ENCODE measurements at places on chromosomes 12 and 14.

DNA sequence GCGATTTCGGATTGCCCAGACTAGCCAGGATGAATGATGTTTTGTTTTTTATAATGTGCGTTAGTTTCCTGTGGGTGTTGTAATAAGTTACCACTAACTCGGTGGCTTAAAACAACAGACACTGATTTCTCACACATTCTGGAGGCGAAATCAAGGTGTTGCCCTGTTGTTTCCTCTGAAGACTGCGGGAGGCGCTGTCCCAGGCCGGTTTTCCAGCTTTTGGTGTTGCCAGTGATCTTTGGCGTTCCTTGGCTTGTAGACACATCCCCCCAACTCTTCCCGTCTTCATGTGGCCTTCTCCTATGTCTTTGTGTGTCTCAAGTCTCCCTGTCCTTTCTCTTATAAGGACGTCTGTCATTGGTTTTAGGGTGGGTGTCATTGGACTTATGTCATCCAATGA lies 267.7 kb downstream of the AACS start:
- DNase-seq, result no peak

DNA sequence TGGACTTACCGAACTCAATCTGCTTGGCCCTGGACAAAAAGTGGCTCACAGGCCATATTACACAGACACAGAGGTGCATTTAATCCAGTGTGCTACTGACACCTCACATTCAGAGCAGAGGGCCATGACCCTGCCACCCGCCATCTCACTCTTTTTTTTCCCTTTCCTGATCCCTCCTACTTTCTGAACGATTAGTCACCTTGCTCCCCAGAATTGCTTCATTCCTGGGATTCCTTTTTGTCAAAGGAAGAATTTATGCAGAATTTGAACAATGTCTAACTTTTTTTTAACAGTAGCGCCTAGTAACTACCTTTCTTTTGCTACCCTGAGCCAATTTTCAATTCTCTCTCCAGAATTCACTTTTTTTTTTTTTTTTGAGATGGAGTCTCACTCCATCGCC lies 4.6 kb downstream of the PKP2 start:
- DNase-seq, result no peak

- DNase-seq, result no peak
Measured at GRCh38 chr12:14913381-14913781, 25.0 kb downstream of the ERP27 start.

DNA sequence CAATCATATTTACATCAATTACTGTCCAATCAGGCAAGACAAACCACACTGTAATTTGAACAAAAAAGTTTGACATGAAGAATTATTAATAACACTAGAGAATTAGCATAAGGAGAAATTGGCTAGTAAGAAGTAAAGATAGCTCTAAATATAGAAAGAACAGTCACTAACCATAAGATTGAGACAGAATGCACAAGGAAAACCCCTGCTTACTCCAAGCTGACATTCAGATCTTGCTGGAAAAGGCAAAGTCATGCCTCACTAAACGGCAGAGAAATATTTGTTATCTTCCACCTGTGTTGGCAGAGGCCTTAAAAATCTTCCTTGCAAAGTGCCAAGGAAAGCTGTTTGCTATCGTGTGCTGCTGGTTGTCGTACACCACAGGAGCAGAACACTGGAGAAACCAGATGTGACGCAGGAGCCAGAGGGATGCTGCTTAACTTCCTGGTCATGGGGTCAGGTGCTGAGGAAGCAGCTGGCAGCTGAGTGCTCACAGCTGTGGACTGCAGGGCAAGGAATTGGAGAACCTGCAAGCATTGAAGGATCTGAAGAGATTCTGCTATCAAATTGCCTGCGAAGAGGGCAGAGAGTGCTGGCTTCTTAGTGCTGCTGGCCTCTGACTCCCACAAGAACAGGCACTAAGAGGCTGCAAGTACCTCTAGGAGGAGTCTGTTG lies 1323.3 kb downstream of the LRFN5 start:
- DNase-seq, result no peak

DNA sequence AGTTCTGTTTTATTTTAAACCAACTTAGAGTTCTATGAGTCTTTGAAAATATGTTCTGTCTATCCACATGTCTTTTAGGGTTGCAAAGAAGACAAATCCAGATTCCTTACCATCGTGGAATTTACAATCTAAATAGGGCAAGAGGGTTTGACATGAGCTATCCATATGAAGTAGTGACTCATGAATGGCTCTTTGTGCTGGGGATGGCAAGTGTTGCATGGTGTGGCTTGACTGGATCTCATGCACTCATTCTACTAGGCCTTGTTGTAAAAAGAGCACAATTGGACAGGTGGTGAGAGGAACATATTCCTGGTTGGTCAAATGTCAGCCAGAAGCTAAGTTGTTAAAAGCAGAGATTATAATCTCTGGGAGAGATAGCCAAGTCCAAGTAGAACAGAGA lies 509.1 kb downstream of the DIO2 start:
- DNase-seq, result no peak

DNA sequence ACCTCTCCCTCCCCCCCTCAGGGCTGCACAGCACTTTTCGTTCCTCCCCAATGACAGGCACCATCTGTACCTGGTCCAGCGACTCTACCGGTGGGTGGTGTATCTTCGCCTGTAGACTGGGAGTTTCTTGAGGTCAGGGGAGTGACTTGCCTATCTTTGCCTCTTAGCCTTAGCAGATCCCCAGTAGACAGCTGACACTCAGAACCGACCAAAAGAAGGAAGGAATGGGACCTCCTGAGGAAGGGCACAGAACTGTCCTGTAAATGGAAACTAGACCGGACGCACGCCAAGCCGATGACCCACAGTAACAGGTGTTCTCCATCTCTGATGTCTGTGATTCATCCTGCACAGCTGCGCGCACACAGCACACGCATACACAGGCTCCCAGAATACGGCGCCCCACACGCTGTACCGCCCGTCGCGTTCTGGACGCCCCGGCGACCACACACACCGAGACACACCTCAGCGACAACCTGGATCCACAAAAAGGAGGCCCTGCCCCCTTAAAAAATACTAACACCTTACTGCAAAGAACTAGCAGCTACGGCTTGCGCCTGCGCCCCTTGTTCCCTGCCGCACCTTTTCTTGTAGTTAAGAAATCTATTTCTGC lies 673 bp upstream of the TTC9 start:
- DNase-seq, result no peak

DNA sequence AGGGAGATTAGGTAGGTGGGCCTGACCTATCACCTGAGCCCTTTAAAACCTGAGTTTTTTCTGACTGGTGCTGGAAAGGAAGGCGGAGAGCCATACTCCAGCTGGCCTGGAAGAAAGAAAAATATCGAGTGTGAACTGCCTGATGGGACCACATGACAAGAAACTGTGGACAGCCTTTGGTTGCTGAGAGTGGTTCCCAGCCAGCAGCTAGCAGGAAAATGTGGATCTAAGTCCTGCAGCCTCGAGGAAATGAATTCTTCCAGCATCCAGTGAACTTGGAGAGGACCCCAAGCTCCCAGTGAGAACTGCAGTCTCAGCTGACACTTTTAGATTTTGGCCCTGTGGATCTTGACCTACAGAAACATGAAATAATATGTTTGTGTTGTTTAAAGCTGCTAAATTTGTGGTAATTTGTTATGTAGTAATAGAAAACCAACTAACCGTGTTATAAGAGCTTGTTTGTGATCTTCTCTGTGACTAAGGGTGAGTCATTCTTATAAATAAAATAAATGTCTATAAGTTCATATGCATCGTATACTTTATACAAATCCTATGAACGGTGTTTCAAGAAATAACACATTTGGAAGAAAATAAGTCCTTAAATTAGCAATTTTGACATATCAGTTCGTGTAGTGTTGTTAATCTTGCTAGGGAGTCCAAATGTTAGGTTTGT lies 359.6 kb downstream of the BMP4 start:
- DNase-seq, result no peak

- DNase-seq, result peak; percentile 24
Measured at GRCh38 chr12:49201595-49202295, 12.9 kb upstream of the TUBA1A start.

- peak; percentile 36 for DNase-seq
Measured at GRCh38 chr12:124867401-124867930, 3.8 kb upstream of the SCARB1 start.

- peak; percentile 67 for DNase-seq
Measured at GRCh38 chr12:8697120-8697475, 693 bp upstream of the RIMKLB start.

- DNase-seq, result peak; percentile 66
Measured at GRCh38 chr14:101828046-101828445, 66.5 kb downstream of the PPP2R5C start.

DNA sequence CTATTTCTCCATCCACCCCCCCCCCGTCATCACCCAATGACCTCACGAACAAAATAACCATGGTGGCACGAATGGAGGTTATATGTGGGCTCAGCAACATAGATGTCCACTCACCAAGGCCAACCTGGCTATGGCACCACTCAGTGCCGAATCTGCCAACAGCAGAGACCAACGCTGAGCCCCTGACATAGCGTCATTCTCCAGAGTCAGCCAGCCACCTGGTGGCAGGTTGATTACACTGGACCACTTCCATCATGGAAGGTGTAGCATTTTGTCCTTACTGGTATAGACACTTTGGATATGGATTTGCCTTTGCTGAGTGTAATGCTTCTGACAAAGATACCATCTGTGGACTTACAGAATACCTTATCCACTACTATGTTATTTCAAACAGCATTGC lies 24.2 kb upstream of the DYRK2 start:
- no peak for DNase-seq

GRCh38 chr12:49750027-49750995 lies 9.0 kb downstream of the TMBIM6 start:
- peak; percentile 58 for DNase-seq

DNA sequence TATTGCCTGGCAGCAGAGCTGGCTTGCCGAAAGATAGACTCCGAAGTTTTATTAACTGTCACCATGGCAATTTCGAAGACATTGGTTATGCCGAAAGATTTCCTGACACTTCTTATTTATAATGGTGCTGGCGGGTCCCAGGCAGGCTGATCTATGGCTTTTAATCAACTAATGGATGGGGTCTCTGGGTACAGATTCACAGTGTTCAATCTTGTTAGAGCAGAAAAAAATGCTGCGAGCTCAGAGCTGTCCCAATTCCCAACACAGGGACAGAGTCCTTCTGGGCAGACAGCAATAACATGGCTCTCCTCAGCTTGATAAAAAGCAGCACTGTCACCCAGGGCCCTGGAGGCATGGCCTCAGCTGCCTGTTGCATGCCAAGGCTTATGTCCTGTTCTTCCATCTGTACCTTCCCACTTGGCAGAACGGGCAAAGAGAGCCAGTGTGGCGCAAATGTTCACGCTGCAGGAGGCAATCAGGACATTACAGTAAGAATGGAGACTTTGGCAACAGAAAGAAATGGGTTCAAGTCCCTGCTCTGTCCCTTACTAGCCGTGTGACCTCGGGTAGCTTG lies 228.2 kb upstream of the PWP1 start:
- no peak for DNase-seq

DNA sequence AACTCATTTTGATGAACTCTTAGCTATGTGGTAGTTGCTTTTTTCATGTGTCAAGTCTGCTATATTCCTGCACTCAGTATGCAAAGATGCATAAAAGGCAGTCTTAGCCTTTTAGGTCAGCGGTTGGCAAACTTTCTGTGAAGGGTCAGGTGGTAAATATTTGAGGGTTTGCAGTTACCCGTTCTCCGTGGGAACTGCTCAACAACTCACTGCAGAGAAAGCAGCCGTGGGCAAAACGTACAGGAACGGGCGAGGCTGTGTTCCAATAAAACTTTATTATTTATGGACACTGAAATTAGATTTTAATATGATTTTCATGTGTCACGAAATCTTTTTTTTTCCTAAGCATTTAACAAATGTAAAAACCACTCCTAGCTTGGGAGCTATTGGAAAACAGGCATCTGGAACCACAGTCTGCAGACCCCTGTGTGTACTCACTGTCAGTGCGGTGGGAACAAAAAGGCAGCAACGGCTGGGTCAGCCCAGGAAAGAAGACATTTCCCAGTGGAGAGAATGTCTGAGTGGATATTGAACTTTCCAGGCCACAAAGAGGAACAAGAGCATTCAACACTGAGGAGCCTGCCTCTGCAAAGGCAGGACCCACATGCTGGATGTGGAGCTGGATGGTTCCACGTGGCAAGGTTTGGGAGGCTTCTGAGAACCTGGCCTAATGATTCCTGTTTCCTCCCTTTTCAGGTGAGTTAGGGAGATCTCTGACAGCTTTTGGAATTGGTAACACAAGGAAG lies 3.5 kb upstream of the ACACB start:
- DNase-seq, result no peak
